ENCODE measurements at places on chromosomes 1 and 21. TPM values are rescaled to one million over a fixed set of nuclear protein-coding genes. Genes with fewer than 3 reads are reported as not detected.
A peak's percentile ranks its signal among the peaks of the same experiment; 100 is the strongest.

Gene LHX8
- 0.39 TPM for total RNA-seq

Gene CGN
- total RNA-seq = 3.2 TPM

Gene FAM177B
- not detected for total RNA-seq

Gene SH2D1B
- 0.66 TPM for total RNA-seq

DNA sequence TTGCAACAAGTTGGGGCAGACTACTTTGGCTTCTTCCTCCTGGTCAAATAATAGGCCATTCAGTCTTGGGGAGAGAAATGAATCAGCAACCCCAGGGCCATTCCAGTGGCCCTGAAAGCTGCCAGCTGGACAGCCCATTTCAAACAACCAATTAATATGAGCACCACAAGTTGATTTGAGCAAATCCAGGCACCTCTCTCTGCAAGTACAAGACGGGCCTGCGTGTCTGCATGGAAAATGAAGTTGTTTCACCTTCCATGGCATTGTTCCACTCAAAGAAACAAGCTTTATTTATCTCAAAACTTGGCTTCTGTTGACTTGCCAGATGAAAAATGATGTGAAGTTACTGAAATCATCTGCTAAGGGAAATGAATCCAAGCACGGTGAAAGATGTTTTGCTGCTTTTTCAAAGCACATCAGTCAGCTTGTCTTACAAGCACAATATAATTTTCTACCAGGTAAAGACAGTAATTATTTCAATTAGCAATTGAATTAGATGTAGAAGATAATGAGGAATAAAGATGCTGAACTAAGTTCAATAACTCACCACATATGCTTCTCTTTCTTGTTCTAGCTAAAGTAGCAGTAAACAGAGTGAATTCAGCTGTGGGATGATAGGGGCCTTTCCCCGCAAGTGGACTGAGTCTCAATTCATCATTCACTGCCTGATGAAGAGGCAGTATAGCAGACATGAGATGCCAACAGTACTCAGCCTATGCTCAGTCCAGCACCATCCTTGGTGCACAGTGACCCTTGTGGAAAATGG lies 95.2 kb upstream of the SSX2IP start:
- ATAC-seq = no peak

DNA sequence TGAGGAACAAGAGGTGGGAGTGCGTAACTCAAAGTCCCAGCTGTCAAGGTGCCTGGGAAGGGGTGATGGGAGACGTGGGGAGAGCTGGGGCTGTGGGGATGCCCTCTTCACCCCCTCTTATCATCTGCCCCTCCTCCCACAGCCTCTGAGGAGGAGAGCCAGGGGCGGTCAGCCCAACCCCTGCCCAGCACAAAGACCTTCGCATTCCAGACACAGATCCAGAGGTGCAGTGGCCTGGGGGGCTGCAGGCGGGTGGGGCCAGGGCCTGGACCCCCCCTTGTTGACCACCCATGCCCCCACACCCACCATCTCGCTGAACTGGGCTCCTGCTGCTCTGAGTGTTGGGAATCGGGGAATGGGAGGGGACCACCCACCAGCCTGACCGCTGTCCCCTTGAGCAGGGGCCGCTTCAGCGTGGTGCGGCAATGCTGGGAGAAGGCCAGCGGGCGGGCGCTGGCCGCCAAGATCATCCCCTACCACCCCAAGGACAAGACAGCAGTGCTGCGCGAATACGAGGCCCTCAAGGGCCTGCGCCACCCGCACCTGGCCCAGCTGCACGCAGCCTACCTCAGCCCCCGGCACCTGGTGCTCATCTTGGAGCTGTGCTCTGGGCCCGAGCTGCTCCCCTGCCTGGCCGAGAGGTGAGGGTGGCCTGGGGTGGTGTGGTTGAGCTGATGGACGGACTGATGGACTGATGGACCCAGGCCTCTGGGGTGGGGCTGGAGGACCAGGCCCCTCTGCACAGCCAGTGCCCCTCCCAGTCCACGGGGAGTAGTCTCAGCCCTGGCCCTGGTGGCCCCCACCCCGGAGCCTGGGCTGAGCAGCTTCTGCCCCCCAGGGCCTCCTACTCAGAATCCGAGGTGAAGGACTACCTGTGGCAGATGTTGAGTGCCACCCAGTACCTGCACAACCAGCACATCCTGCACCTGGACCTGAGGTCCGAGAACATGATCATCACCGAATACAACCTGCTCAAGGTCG lies 29.7 kb downstream of the TRIM11 start:
- no peak for ATAC-seq

GRCh38 chr1:227946624-227947385 lies 927 bp downstream of the WNT9A start:
- peak; percentile 78 for ATAC-seq

- no peak for ATAC-seq
These were observed 702.3 kb downstream of the BRINP3 start for GRCh38 chr1:189775343-189775742.

DNA sequence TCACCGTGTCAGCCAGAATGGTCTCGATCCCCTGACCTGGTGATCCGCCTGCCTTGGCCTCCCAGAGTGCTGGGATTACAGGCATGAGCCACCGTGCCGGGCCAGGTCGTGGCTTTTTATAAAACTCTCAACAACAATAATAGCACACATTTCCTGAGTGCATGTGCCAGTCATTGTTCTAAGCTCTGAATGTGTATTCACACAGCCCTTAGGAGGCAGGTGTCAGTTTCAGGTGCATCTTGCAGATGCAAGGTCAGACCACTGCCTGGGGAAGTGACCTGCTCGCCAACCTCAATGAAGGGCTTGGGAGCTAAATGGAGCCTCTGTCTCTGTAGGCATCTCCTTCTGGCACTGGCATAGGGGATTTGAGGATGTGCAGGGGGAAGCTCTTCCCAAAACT lies 1.6 kb upstream of the LEFTY2 start:
- no peak for ATAC-seq

DNA sequence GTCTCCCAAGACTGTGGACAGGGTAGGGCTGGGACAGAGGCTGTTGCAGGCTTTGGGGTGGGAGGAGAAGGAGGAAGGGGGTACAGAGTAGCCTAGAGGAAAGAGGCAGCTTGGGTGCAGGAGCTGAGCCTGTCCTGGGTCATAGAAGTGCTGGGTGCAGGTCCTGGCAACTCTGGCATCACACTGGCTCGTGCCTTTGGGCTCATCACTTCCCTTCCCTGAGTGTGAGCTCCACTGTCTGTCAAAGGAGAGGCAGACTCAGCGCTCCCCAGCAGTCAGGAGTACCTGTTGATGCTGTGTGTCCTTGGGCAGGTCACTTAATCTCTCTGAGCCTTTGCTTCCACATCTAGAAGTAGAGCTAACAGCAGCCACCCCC lies 157.1 kb downstream of the PTPRU start:
- ATAC-seq = no peak

GRCh38 chr1:52679498-52679897 lies 18.6 kb downstream of the COA7 start:
- ATAC-seq = no peak
